ENCODE measurements at places on chromosomes 13 and 19. TPM values are rescaled to one million over a fixed set of nuclear protein-coding genes. Genes with fewer than 3 reads are reported as not detected.
A peak's percentile ranks its signal among the peaks of the same experiment; 100 is the strongest.

DNA sequence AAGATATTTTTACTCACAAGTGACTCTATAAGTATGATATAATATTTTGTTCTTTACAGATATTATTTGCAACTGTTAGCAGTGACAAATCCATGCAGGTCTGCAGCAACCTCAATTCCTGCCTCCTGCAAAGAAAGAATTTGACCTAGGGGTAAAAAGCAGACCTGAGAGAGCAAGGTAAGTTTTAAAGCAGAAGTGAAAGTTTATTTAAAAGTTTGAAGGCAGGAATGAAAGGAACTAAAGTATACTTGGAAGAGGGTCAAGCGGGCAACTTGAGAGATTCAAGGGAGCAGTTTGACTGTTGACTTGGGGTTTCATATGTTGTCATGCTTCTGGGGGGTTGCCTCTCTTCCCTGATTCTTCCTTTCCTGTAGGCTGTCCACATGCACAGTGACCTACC lies 520.1 kb upstream of the PCDH20 start:
- DNase-seq = no peak

GRCh38 chr13:32092496-32092895 lies 60.9 kb downstream of the FRY start:
- DNase-seq = no peak

DNA sequence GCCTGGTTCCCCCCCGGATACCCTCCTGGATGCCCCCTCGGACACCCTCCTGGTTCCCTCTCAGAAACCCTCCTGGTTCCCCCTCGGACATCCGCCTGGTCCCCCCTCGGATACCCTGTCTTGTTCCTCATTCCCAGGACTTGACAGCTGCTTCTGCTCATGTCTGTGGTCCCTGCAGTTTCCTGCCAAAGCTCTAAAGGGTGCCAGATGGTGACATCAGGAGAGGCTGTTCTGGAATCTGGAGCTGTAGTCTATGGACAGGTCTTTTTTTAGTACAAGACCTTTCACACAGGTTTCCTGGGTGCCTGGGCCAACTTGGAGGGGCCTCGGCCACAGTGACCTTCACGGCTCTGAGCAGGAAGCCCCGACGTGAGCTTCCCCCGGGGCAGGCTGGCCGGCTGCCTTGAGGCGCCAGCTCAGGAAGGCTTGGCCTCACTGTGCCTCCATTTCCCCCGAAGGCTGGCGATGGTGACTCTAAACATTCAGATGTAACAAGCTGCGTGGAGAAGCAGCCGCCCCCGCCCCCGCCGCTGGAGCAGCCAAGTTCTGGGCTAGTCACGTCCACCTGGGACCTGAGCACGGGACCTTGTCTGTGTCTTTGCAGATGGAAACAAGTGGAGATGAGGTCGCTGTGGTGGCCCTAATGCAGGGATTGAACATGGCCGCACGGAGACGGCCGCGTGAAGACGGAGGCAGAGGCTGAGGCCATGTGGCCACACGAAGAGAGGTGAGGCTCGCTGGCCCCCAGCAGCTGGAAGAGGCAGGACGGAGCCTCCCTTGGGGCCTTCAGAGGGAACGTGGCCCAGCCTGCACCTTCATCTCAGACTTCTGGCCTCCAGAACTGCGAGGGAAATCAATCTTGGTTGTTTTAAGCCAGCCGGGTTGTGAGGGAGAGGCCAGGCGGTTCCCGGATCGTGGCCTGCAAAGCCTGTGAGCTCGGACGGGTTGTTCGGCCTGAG lies 12.7 kb downstream of the SGTA start:
- no peak for DNase-seq

DNA sequence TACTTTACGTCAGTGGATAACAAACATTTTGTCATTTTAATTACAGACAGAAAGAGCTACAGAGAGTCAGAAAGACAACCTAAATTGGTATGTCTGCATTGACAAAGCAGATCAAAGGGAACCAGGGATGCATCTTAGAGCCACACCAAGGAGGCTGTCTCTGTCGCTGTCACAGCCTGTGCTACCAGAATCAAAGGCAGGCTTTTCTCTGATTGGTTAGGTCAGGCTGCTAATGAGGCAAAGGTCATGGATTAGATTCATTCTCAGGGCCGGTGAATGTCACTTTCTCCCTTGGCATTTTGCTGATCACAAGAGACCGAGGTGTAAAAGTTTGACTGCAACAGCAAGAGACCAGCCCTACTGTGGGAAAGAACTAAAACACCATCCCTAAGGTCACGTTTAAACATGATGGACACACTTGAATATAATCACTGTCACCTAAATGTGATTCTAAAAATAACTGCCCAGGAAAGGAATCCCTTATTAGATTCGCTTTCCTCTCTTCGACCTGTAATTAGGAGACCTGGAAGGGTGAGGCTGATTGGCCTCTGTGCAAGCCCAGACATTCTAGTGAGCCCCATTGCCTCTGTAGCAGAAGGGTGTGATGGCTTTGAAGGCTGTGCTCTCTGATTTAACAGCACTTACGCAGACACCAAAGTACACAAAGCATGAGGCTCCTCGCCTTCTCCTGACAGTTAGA lies 314.4 kb upstream of the NBEA start:
- no peak for DNase-seq

EVI5L gene
- total RNA-seq = 12.6 TPM

DNA sequence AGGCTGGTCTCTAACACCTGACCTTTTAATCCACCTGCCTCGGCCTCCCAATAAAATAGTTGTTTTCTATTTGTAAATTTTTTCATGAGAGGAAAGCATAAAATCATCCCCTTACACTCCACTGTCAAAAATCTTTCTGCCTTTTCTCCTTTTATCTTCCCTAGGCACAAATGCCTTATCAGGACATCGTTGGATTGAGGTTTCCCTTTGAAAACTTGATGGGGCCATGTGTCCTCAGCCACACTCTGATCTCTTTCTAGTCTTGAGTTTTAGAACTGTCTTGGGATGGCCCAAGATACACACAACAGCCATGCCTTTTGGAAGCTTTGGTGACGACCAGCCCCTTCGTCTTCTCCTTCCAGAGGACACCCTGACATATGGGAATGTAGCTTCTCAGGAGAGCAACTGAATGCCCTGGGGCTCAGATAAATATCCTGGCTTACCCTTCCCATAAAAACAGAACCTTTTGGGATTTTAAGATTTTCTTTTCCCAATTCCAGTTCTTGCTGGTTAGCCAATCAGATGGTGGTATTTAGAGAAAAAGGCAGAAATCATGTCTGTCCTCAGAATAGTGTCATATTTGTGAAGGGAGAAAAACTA lies 112.4 kb downstream of the ZNF429 start:
- DNase-seq = no peak

EPS8L1 gene
- 12.6 TPM for total RNA-seq

SIGLEC5 gene
- total RNA-seq = not detected

DIRAS1 gene
- total RNA-seq = 0.23 TPM

GRCh38 chr19:15897738-15898276 lies at the start of gene CYP4F2:
TSS of gene CYP4F2 (minus strand) at chr19:15898074. CDS start at chr19:15897611, 463 bp downstream.
- no peak for DNase-seq

DNA sequence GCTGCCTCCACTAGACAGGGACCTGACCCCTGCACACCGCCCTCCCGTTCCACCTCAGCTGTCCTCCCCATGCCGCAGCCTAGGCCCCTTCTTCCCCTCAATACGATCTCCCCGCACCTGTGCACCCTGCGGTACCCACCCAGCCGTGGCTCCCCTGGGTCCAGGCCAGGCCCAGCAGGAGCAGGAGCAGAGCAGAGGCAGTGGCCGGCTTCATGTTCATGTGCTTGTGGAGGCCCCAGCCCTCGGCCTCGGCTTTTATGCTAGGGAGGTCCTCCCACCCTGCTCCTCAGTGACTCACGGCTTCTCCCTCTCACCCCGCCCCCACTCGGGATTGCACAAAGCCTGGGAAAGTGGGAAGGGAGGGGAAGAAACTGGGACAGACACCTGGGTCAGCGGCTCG lies 11.4 kb upstream of the KRTDAP start:
- no peak for DNase-seq

GRCh38 chr13:104014803-104015645 lies 948.8 kb upstream of the SLC10A2 start:
- DNase-seq = peak; percentile 35

KIR3DL1 gene
- total RNA-seq = not detected

TRAPPC5 gene
- total RNA-seq = 97.4 TPM

DNA sequence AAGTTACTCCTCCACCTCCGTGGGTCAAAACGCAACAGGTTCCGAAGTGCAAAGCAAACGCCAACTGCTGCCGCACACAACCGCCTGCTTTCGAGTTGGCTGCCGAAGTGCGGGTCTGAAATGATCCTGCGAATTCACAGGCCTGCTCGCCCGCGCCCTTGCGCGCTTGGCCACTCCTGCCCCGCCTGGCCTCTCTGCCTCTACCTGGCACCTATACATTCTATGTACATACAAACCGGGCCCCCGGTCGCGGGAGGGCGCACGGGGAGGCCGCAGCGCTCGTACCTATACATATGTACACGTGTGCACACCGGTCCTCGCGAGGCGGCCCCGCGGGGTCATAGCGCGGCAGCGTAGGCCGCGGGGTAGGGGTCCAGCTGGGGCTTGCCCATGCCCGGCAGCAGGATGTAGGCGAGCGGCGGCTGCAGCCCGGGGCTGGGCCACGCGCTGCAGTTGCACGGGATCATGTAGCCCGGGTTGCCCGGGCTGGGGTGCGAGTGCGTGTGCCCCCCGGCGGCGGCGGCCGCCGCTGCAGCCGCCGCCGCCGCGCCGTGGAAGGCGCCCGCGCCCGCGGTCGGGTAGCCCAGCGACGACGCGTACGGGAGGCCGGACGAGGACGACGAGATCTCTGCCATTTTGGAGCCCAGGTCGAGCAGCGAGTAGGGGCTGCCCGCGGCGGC lies 1.3 kb downstream of the SOX21 start:
- peak; percentile 39 for DNase-seq

DNA sequence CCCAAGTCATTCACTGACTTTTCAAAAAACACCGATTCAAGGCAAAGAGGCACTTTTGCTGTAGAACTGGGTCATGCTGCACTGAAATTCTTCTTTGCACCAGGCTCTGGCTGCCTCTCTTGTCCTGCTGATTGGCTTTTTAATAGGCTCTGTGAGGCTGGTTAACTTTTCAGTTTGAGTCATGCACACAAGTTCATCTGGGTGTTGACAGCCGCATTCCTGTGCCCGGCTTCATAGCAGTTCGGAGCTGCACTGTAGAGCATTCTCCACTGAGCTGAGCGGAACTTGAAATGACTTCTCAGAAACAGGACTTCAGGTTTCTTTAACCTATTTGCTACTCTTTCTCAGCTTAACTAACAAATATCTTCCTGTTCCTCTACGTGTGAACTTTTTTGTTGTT lies 978.3 kb downstream of the UQCRFS1 start:
- DNase-seq = no peak

CYP2F1 gene
- not detected for total RNA-seq

KL gene
- 1.0 TPM for total RNA-seq

GRCh38 chr13:76148374-76148773 lies 512.2 kb downstream of the LMO7 start:
- DNase-seq = no peak

- DNase-seq = peak; percentile 7
Measured at GRCh38 chr19:54558339-54558738, 15.3 kb upstream of the LILRA2 start.

ERICH4 gene
- not detected for total RNA-seq

DNA sequence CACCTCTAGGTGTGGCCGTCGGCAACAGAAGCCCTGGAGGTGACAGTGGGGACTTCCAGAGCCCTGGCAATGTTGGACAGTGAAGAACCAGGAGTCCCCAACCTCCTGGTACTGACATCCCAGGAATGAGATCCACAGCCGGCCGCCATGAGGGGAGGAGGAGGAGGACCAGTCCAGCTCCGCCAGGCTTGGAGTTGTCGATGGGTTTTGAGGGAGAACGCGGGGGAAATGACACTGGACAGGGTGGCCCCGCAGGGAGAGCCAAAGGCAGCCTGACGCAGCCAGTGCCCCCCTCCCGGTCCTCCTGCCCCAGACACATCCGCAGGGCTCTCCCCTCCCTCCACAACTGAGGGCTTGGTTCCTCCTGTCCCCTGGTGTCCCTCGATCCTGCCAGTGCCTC lies 57.9 kb downstream of the SPACA7 start:
- DNase-seq = no peak

GRCh38 chr19:17599780-17600179 lies 44.3 kb downstream of the COLGALT1 start:
- DNase-seq = no peak

DNA sequence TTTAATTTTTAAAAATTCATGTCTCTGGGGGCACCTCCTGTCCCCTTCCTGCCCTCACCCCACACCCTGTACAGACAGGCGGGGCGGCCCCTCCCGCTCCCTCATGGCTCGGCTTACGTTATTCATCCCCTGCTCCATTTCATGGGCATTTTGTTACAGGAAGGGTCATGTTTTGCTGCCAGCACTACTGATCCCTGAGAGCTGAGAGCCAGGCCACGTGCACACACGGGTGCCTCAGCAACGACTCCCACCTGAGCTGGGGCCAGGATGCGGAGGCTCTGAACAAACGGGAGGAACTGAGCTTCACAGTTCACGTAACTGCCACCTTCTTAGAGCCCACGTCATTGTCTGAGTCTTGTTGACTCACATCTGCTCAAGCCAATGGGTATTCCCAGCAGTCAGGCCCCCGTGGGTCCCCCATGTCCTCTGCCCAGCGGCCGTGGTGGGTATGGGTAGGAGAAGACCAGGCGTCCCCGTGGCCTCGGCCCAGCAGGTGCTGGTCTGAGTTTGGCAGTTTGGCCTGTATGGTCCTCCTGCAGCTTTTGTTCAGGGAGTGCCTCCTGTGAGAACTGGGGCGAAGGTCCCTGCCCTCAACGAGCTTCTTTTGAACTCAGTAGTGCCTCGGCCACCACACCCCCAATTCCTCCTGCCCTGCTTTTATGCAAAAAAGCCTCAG lies 16.4 kb upstream of the TMEM255B start:
- no peak for DNase-seq

ODAD3 gene
- 0.05 TPM for total RNA-seq

DNA sequence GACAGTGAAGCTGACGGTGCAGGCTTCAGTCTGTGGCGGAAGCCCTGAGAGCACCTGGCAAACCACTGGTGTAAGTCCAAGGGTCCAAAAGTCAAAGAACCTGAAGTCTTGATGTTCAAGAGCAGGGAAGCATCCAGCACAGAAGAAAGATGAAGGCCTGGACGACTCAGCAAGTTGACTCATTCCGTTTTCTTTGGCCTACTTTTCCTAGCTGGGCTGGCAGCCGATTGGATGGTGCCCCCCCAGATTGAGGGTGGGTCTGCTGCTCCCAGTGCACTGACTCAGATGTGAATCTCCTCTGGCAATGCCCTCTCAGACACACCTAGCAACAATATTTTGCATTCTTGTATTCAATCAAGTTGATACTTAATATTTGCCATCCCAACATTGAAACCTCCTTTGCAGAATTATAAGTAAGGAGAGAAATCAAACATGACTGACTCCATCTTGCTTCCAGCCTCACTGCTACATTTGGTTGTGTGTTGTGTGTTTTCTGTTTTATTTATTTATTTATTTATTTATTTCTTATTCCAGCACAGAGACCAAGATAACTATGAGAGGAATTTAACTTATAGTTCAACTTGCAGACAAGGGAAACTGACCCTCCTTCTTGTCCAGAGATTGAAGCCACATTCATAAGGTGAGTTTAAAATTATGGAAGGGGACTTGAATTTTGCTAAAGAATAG lies 32.8 kb downstream of the IGFL2 start:
- no peak for DNase-seq

ZNF534 gene
- not detected for total RNA-seq

DNA sequence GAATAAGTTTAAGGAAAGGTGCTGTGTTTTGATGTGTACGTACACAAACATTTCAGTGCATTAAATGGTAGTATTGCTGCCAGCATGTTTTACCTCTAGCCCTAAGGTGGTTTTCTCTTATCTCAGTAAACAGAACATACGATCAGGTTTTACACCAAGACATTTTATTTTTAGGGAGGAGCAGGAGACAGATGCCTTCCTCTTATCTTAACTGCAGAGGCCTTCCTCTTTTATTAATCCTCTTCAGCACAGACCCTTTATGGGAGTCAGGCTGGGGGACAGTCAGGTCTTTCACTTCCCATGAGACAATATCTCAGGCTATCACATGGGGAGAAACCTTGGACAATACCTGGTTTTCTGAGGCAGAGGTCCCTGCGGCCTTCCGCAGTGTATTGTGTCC lies 14.9 kb upstream of the ZNF611 start:
- no peak for DNase-seq
